ENCODE measurements at places on chromosomes 2 and 18.

DNA sequence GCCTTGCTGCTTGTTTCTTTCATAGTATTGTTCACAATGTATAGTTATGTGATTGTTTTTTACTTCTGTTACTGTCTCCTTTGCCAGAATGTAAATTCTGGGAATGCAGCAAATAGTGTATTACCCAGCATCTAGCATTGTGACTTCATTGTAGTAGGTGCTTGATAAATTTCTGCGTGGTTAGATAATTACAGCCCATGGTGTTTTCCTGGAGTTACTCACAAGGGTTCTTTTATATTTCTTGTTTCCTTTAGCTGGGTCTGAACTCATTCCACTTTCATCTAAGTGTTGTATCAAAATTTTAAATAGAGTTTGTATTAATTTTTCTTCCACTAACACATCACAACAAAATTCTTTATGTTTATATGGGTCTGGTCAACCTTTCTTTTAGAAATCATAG is 132.6 kb downstream of the MAP4K4 start:
- DNase-seq, result no peak

DNA sequence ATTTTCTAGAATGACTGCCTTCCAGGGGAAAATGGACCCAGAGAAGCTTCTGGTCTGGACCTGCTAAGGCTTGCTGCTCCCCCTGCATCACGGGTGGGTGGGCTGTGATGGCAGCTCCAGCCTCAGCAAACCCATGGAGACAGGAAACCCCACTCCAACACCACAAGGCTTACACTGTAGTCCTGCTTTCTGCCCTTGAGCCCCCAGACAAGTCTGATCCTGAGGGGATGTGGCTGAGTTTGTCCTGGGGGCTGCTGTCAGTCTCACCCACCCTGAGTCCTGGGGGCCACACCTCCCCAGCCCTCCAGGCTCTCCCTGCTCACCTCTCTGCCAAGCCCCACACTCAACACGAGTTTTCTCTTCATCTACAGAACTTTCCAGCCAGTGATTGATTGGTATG is 279.4 kb downstream of the EIPR1 start:
- DNase-seq, result no peak

GRCh38 chr18:3869848-3870247 is 419.9 kb downstream of the TGIF1 start:
- DNase-seq, result no peak

DNA sequence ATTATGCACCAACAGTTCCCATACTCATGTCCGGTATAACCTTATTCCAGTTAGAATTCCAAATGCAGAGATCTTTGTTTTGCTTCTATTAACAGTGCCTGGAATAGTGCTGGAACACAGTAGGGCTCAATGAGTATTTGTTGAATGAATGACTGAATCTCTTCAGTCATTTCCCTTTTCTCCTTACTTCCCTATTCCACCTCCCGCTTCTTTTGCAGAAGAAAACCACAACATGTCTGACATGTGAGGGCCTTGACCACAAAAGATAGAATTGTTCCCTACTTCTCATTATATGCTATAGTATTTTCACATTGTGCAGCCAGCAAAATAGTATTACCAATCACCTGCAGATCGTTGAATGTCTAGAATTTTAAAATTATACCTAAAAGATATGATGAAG is 19.5 kb upstream of the HNRNPLL start:
- no peak for DNase-seq

DNA sequence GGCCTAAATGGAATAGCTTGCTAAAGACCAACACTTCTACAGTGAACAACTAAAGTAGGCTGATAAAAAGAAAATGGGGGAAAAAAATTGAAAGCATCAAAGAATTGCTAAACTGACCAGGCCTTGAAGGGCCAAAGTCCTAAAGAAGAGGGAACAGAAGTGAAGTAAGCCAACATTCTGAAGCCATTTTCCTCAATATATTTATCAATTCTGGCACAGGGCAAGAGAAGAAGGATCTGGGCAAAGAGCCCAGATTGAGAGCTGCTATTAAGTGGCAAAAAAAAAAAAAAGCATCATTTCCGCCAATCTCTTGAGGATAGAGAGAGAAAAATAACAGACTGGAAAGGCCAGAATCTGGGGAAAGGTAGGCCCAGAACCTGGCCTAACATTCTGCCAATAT is 25.7 kb downstream of the FANCL start:
- DNase-seq, result no peak

DNA sequence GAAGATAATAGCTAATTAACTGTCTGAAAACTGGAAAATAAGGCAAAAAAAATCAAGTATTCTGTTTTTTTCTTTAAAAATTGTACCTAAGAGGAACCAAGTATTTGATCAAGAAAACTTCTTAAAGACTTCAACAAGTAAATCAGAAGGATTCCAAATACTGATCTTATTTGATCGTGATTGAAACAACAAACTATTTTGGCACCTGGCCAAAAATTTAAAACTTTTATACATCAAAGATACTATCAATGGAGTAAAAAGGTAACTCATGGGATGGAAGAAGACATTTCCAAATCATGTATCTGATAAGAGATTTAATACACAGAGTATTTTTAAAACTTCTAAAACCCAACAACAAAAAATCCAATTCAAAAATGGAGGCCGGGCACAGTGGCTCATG is 46.7 kb downstream of the CFAP210 start:
- DNase-seq, result no peak

- no peak for DNase-seq
Measured at GRCh38 chr18:49322765-49323490, 137.5 kb downstream of the DYM start.

DNA sequence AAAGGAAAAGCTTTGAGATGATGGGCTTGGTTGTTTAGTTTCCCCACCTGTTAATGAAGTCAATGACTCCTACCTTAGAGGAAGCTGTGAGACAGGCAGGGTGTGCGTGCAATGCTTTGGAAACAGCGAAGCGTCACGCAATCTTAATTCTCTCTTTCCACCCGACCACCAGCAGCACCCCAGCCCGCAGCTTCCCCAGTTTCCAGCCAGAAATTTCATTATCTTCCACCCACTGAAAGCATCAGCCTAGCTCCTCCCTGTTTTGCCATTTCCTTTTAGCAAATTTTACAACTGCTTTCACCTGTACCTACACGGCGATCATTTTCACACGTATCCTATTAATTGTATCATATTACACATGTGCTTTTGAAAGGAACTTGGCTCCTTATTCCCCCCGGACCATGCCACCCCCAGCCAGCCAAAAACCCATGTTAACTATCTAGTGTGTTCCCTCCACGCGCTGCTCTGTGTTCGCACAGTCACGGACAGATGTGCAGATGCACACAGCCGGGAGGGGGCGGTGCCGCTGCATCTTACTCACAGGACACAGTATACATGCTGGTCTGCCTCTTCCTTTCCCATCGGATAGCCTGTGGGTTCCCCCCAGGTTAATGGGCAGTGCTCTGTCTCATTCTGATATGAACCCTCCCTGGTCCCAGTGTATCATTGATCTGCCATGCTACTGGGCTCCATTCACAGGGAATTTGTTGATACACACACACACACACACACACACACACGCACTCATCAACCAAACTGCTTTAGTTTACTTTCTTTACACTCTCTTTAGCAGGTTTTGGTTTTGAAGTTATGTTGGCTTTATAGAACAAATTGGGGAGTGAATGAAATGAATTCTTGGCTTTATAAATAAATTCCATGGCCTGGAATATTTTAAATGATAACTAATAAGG is 22.4 kb downstream of the CYP27C1 start:
- DNase-seq, result no peak

Measured in stimulated activated CD8-positive, alpha-beta memory T cell treated with anti-CD3 and anti-CD28 coated beads, Interleukin-4, amount 100 ng/mL, for 1 hour (primary cell).